ENCODE measurements at places on chromosomes 12 and 14.

GRCh38 chr12:114218136-114218535, 187.8 kb downstream of the TBX5 start:
- DNase-seq, result no peak

- DNase-seq, result no peak
Measured at GRCh38 chr14:79580906-79581305, 630.4 kb downstream of the DIO2 start.

GRCh38 chr14:36582011-36582873, at the start of gene NKX2-8:
TSS of gene NKX2-8 (minus strand) at chr14:36582614. CDS start at chr14:36582389, 225 bp downstream.
- DNase-seq, result no peak

DNA sequence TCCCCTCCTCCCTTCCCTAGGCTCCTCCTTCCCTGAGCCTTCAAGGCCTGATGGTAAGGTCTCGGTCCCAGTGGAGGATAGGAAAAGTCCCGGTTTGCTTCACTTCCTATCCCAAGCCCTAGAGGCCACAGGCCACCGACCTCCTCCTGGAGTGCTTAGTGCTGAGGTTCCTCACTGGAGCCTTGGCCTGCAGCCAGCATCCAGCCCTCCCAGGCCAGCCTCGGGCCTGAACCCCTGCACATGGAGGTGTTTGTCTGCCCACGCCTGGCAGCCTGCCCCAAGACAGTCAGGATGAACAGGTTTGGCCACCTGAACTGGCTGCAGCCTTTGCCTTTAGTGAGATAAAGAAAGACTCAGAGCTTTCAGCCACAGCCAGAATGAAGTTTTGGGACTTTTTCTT, 15.8 kb upstream of the KRT7 start:
- DNase-seq, result no peak

- no peak for DNase-seq
Measured at GRCh38 chr14:36723530-36723929, 61.9 kb downstream of the PAX9 start.

DNA sequence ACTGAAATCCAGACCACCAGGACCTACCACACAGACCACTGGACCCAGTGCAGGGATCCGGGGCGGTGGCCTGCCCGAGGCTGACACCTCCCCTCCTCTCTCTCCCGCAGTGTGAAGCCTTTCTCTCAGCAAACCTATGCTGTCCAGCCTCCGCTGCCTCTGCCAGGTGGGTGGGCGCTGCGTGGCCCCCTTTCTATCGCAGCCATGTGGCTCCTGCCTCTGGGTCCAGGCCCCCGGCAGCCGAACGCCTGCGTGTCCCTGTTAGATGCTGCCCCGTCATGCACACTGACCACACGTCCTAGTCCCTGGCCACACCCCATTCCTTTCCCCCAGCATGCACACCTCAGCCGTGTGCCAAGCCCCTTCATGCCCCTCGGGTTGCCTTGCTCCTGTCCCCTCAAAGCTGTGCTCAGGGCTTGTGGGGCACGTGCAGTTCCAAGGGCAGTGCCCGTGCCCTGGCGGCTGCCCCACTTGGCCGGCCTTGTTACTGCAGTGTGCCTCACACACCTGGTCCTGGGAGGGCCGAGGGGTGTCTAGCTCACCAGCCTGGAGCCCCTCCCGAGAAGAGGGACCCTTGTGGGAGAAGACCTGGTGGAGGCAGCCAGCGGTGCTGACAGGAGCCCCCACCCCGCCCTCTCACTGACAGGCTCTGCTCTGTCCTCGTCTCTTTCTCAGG, 58.0 kb upstream of the TSPAN9 start:
- no peak for DNase-seq

DNA sequence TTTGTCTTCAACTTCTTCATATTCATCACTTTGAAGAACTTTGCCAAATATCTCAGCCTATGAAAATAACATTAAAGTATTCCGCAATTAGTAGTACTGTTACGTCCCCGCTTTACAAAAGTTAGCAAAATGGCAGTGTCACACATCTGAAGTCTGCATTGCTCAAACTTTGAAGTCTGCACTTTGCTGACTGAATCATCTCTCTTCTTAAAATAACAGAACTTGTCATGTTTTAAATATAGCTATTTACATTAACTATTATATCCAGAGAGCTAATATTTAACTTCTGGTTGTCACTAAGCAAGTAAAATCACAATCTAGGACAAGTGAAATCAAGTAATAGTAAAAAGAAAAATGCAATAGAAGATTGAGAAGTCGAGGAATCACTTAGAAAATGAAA, 34.5 kb downstream of the IPO8 start:
- no peak for DNase-seq

DNA sequence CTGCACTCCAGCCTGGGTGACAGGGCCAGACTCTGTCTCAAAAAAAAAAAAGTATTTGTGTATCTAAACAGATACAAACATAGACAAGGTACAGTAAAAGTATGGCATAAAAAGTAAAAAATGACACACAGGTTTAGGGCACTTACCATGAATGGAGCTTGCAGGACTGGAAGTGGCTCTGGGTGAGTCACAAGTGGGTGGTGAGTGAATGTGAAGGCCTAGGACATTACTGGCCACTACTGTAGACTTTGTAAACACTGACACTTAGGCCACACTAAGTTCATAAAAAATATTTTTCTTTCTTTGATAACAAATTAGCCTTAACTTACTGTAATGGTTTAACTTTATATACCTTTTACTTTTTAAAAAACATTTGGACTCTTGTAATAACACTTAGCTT, 38.0 kb upstream of the EIF5 start:
- DNase-seq, result no peak

DNA sequence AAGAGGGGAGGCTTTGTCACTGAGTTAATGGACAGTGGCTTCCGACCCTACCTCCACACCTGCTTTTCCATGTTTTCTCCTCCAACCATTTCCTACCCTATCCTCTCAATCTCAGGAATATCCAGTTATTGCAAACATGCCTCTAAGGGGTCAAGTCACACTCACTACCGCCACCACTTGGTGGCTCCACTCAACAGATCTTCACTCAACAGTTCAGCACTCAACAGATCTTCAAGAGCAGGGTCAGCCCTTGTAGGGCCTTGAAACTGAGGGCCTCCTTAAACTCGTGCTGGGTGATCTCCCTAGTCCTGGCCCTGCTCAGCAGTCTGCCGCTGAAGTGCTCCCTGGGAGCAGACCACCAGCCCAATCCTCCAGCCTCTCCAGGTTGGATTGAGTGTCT, 14.2 kb downstream of the ZNF641 start:
- DNase-seq, result no peak

GRCh38 chr12:121062391-121063045, 23.5 kb upstream of the OASL start:
- no peak for DNase-seq

DNA sequence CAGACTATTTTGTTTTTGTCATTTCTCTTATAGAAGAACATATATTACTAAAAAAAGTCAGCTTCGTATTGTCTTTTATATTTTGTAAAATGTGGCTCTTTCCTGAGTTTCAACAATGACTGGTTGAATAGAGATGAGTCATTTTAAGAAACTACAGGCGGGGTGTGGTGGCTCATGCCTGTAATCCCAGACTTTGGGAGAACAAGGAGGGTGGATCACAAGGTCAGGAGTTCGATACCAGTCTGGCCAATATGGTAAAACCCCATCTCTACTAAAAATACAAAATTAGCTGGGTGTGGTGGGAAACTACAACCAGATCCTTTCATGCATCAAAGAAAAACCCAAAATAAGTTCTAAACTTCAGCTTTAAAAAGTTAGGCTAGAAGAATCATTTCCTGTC, 28.8 kb downstream of the HECTD4 start:
- DNase-seq, result no peak

DNA sequence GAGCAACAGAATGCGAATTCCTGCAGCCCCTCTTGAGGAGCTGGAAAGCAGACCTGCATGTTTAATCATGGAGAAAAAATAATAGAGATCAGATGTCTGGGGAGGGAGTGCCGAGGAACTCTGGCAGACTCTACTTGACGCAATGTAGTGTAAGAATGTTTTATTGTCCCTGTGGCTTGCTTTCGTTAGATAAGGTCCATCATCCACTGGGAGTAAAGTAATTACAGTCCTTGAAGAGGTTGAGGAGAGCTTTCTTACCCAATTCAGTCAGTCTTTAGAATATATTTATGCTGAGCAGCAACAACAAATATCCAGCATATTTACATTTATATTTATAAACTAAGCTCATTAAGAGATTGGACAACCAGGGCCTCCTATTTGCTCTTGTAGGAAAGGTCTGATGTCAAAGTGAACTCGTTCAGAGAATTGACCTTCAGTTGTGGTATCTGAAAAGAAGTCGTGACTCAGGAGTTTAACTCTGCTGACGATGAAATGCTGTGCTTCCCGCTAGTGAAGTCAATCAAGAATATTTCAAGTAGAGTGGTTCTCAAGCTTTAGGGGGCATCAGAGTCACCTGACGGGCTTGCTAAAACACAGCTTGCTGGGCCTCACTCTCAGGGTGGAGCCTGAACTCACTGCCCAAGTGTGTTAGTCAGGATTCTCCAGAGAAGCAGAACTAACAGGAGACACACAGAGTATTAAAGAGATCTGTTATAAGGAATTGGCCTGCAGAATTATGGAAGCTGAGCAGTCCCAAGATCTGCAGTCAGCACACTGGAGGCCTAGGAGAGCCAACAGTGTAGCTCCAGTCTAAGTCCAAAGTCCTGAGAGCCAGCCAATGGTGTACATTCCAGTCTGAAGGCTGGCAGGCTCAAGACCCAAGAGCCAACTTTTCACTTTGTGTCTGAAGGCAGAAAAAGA, 139.3 kb upstream of the LMNTD1 start:
- DNase-seq, result no peak

DNA sequence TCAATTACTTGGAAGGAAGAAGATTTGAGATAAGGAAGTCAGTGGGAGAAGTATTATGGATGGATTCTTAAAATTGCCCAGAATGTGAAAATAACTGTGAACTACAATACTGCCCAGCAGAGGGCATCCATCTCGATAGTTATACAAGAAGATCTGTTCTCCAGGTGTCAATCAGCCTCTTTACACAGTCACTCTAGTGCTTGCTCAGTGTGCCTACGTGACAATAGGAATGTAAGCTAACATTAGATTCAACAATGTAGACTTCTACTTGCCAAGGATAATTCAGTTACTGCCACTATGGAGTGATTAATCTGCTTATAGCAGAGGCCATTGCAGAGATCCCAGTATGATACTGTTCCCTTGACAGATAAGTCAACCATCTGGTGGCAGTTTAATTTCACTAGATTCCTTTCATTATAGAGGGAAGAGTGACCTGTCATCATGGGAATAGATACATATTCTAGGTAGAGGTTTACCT, 10.6 kb upstream of the MAP4K5 start:
- peak; percentile 32 for DNase-seq

GRCh38 chr12:115543269-115543668, 734.2 kb downstream of the MED13L start:
- no peak for DNase-seq

DNA sequence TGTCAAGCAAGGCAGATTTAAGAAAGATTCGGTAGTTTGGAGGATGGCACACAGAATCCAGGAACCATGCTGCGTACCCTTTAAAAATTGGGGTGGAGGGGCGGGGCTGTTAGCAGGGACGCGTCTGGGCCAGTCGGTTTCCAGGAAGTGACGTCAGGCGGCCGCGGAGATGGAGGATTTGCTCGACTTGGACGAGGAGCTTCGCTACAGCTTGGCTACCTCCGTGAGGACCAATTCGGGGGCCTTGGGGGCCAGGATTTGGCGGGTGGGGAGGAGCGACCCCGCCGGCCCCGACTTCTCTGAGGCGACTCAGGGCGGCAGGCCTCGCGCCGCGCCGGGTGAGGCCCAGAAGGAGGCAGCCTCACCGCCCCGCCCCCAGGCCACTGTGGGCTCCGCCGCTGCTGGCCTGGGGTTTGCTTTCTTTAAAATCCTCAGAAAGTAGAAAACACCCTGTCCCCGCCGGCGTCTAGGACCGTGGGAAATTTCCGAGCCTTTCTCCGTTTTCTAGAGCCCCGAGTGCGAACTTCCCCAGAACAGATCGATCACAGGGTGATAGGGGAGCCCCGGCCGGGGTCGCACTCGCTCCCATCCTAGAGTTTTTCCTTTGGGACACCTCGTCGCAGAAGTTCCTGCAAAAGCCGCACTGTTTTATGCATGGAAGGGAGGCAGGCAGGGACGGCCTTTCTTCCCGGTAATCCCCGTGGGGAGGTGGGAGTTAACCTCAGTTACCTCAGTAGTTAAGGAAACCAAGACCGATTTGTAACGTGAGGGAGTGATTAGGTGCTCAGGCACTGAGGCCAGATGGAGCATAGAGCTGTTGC, at the start of gene IFT43:
Gene IFT43 (plus strand): TSS at position 146 of the 821 bp plus-strand sequence. CDS start 24 bp downstream, at position 170.
- DNase-seq, result peak; percentile 91

DNA sequence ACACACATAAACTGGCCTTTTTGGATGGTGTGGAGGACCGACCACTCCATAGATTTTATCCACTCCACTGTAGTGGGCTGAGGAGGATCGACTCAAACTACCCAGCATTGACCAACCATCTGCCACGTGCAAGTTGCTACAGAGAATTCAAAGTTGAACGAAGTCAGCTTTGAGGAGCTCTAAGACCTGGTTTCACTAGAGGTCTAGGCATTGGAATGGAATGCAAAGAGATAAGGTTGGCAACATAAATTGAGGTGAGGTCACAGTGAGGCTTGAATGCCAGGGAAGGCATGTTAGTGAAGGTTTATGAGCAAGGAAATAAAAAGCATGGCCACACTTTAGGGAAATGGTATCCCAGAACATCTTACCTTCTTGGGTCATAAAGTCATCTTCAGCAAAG, 14.5 kb downstream of the VWF start:
- DNase-seq, result no peak

DNA sequence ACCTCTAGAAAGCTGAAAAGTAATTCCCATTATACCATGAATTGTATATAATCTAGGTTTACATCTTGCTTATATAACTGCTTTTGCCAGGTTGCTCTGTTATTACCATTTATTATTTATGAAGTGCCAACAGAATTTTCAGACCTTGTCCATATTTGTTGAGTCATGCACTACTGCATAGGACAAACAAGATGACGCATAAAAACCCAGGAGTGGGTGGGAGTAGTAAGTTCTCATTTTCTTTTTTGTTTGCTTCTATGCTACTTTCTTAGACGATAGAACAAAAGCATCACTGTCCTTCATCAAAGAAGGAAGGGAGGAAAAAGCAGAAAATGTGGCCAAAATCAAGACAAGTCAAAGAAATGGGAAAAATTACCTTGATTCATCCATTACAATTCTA, 119.0 kb upstream of the RASSF8 start:
- no peak for DNase-seq
